Adipose tissue (tissue), 3 donors: ENCODE measurements at places on chromosomes 16 and 17. TPM values are rescaled to one million over a fixed set of nuclear protein-coding genes. Genes with fewer than 3 reads are reported as not detected.

Gene SRCIN1
- 8.9 TPM for polyA plus RNA-seq

Gene NLRP1
- 6.2 TPM for polyA plus RNA-seq

Gene EVI2B
- 1.5 TPM for polyA plus RNA-seq

Gene INCA1
- 0.47 TPM for polyA plus RNA-seq

Gene ST6GALNAC2
- 2.0 TPM for polyA plus RNA-seq

Gene IFT20
- polyA plus RNA-seq = 66.0 TPM

Gene KRTAP4-6
- polyA plus RNA-seq = not detected

Gene SNAI3
- 0.71 TPM for polyA plus RNA-seq

Gene C17orf78
- polyA plus RNA-seq = not detected

Gene PIK3R5
- polyA plus RNA-seq = 6.9 TPM

Gene LRRC36
- 0.15 TPM for polyA plus RNA-seq

Gene AATK
- 3.9 TPM for polyA plus RNA-seq

Gene SLC13A2
- polyA plus RNA-seq = 0.03 TPM

Gene TRPV2
- 26.2 TPM for polyA plus RNA-seq

Gene SULT1A2
- 0.30 TPM for polyA plus RNA-seq

Gene OMG
- 0.49 TPM for polyA plus RNA-seq

Gene MAP3K3
- polyA plus RNA-seq = 22.7 TPM

Gene OSGIN1
- 5.2 TPM for polyA plus RNA-seq

Gene CA7
- polyA plus RNA-seq = not detected

Gene CLDN6
- polyA plus RNA-seq = not detected

Gene TPSG1
- 0.45 TPM for polyA plus RNA-seq

Gene TVP23C
- 2.4 TPM for polyA plus RNA-seq

Gene HEATR9
- not detected for polyA plus RNA-seq

Gene AANAT
- polyA plus RNA-seq = not detected

Gene VASN
- 13.3 TPM for polyA plus RNA-seq

Gene TEX14
- 0.28 TPM for polyA plus RNA-seq

Gene SSTR5
- polyA plus RNA-seq = not detected

Gene APOBR
- 6.6 TPM for polyA plus RNA-seq

Gene TNK1
- polyA plus RNA-seq = 8.0 TPM

Gene ZSCAN10
- not detected for polyA plus RNA-seq

Gene ABCA9
- polyA plus RNA-seq = 21.1 TPM

Gene RPH3AL
- polyA plus RNA-seq = 30.1 TPM

Gene TBC1D3
- polyA plus RNA-seq = not detected

Gene PLCD3
- polyA plus RNA-seq = 49.7 TPM

Gene CCR7
- polyA plus RNA-seq = 1.7 TPM

Gene C17orf113
- 0.22 TPM for polyA plus RNA-seq

Gene TMEM106A
- 1.4 TPM for polyA plus RNA-seq

Gene ZNF469
- polyA plus RNA-seq = 0.45 TPM

Gene RHBDF2
- polyA plus RNA-seq = 14.1 TPM

Gene ITGAD
- polyA plus RNA-seq = 0.03 TPM

Gene SMIM36
- polyA plus RNA-seq = not detected

Gene TIMM22
- polyA plus RNA-seq = 5.5 TPM

Gene GJD3
- 0.78 TPM for polyA plus RNA-seq

Gene KRT36
- polyA plus RNA-seq = not detected

Gene COG7
- polyA plus RNA-seq = 12.3 TPM
